ENCODE measurements at places on chromosomes 12 and 14.
A peak's percentile ranks its signal among the peaks of the same experiment; 100 is the strongest.

DNA sequence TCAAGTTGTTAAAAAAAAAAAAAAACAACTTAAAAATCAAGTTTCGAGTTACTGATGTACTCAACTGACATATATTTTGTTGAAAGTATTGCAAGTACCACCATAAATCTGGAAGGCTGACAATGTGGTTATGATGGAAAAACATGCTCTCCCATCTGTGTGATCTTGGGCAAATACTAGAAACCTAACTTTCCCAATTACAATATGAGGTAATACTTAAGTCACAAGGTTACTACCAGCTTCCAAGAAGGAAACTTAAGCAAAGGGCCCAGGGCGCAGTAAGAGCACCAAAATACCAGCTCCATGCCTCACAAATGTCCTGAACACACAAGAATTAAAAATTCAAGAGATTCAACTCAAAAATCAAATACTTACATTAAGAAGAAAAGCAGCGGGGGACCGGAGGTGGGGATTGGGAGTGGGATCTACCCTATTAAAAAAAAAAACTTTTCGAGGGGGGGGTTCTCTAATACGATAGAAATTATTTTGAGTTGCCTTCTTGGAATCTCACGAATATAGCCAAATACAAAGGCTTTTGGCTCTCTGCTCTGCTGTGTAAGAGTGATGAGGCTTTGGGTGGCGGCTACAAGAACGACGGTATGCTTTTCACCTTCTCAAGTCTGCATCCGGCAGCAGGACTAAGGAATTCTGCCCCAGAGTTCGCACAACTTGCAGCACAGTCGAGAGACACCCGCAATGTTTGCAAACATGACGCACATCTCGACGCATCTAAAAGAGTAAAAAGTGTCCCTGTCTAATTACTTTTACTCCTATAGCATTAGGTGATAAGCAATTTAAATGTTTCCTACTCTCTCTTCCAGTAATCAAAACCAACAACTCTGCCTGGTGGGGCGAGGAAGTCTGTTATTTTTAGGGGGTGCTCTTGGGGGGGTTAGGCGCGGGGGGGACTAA, 1.1 kb downstream of the SAV1 start:
- DNase-seq, result peak; percentile 9

DNA sequence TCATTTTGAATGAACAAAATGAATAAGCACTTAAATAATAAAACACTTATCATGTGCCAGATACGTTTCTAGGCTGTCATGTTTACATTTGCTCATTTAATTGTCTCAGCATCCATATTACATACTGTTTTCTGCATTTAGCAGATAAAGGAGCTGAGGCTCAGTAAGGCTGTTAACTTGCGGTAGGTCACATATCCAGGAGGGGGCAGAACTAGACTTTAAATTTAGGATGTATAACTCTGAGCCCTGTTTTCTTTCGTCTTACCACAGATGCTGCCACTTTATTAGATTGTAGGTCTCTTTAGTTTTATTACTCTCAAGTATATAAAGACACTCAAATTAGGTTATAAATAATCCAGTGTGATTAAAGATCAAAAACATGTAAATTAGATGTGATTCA, 17.7 kb downstream of the IRAK4 start:
- DNase-seq, result peak; percentile 4

- no peak for DNase-seq
These were observed at the start of gene DGKA for GRCh38 chr12:55930771-55931316. Gene DGKA, plus strand, starts transcription at chr12:55931162. Its CDS starts 5,342 bp downstream, at chr12:55936504.

DNA sequence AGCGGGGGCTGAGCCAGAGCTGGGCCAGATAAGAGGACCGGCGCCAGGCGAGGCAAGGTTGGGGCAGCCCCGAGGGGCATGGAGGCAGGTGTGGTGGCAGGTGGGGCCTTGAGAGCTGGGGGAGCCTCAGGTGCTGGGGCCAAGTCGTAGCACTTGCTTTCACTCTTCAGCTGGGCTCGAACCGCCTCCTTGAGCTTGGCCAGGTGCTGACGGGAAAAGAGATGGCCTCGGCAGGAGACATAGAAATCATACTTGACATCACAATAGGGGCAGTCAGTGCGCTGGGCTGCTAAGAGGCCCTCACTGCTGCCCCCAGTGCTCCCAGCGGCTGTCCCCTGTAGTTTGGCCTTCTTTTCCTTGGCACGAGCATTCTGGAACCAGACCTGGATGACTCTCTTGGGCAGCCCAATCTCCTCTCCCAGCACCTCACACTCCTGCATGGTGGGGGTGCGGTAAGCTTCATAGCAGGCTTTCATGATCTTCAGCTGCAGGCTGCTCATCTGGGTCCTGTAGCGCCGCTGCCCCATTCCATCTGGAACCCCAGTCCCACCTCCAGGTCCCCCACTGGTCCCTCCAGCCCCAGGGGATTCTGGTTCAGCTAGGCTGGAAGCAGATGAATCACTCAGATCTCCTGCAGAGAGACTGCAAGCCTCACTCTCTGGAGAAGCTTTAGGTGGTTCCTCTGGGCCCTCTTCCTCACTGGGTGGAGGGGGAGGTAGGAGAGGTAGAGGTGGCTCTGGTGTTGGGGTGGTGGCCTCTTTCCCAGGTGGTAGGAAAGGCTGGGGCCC, 28.1 kb downstream of the ZFHX2 start:
- DNase-seq, result no peak

DNA sequence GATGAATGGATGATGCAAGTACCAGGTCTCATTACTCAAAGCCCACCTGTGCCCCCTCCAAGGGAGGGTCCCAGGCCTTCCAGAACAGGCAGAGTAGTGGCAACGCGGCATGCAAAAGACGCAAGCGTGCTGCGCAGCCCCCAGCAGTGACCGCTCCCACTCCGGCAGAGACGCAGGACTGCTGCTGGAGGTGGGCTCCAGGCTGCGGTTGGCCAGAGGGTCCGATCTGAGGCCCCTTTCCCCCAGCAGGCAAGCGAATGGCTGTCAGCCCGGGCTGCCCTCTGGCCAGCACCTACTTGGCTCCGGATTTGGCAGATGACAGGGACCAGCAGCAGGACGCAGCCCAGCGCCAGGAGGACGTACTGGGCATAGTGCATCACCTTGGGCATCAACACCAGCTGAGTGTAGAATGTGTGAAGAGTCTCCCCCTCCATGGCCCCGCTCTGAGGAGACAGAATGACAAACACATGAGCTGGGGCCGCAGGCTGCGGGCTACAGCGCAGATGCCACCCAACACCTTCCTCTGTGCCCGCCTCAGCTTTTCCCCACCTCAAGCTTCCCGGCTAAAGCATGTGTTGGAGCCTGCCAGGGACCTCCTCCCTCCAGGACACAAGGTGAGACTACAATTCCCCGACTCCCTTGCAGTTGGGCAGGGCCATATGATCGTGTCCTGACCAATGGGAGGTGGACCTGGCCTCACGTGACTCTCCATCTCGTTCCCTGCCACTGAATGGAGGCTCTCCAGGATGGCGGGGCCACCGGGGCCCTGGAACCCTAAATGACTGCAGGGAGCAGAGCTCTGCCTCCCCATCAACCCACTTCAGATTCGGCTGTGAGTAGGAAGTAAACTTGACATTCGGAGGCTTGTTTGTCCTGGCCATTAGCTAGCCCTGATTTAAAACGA, 77.4 kb downstream of the SCARB1 start:
- peak; percentile 95 for DNase-seq

DNA sequence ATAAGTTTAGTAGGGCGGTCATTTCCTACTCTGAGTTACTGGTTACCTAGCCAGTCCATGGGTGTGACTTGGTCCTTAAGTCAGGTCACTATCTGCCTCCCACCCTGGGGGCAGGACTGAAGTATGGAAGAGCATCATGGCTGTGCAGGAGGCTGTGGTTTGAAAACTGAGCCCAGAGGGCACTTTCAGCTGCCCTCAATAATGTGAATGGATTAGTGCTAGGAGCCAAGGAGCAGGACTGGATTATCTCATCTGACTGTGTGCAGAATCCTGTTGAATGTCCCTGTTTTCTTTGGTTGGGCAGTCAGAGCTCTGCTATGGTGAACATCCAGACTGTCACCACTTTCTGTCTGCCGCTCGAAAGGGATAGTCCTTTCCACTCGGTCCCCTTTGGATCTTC, 1.6 kb downstream of the ATXN7L3B start:
- no peak for DNase-seq

DNA sequence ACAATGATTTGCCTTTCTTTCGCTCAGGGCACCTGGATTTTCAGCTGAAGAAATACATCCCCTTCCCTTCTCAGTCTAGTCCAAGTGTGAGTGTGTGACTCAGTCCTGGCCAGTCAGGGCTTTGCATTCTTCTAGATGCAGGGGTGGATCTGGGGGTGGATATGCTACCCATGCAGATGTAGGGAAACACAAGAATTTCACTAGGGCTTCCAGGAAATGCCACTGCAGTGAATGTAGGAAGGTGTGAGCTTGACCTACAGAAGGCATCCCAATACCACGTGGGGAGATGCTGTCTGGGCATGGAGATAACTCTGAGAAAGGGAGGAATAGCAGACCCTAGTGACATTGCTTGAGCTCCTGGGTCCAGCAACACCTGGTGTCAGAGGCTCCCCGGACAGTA, 404.2 kb downstream of the GLT1D1 start:
- DNase-seq, result no peak

- no peak for DNase-seq
These were observed 2.7 kb upstream of the CLEC6A start for GRCh38 chr12:8453021-8453513.

GRCh38 chr14:101620821-101621785, 59.8 kb downstream of the DIO3 start:
- DNase-seq, result no peak

DNA sequence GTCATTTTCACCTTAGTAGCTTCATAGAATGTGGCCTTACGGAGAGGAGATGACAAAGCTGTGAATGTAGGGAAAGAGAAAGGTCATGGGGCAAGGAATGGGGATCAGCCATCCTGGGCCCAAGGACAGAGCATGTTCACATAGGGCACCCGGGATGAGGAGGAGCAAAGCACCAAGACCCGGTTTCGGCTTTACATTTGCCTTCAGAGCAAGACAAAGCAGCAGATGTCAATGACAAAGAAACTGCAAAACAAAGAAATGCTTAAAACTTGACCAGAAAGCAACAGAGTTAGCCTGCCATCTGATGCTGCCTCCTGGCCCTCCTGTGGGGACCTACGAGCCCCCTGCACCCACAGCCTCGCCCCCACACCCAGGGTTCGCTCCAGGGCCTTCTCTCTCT, 249.2 kb downstream of the SLC41A2 start:
- DNase-seq, result no peak

- DNase-seq, result no peak
These were observed 27.1 kb downstream of the SLC11A2 start for GRCh38 chr12:50999093-50999492.

DNA sequence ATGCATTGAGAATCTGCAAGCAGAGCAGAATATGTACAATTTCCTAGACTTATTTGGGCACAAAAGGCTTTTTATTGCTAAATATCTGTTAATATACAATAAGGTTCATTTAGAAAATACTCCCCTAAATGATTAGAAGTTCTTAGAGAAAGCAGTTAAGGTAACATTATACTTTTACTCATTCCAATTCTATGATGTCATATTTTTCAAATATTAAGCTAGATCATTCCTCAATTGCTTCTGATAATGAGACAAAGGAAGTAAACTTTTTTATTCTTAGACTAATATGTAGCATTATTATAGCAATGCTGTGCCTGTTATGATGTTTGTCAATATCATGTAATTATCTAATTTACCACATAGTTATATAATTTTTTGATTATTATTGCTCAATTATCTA, 447.0 kb downstream of the SLC16A7 start:
- no peak for DNase-seq

- no peak for DNase-seq
These were observed 66.2 kb downstream of the PTGER2 start for GRCh38 chr14:52380294-52380693.

DNA sequence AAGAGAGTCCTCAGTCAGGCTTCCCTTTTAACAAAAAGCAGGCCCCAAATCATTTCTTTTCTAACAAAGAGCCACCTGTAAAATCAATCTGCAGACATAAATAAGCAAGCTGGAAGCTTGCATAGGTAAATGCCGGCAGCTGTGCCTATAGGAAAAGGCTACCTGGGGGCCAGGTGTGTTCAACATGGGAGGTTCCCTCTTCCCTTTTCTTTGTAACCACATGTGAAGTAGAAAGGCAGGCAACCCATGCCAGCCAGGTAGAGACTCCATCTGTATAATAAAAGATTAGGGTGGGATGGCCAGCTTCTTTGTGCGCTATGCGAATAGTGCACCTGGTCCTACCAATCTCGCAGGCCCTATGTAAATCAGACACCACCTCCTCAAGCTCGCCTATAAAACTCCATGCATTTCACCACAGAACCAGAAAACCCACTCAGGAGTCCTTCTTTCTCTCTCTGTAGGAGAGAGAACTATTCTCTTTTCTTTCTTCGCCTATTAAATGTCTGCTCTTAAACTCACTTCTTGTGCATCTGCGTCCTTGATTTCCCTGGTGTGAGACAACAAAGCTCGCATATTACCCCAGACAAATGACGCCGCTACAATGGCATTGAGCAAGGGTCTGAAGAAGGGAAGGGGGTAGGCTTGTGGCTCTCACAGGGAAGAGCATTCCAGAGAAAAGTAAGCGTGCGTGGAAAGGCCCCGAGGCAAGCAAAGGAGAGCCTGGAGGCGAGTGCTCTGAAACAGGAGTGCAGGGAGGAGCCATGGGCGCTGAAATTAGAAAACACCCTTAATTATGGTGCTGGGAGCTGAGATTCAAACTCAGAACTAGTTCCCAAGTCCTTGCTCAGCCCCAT, 67.2 kb downstream of the TTC9 start:
- peak; percentile 43 for DNase-seq

- no peak for DNase-seq
These were observed 589.0 kb downstream of the C12orf50 start for GRCh38 chr12:87439990-87440827.

DNA sequence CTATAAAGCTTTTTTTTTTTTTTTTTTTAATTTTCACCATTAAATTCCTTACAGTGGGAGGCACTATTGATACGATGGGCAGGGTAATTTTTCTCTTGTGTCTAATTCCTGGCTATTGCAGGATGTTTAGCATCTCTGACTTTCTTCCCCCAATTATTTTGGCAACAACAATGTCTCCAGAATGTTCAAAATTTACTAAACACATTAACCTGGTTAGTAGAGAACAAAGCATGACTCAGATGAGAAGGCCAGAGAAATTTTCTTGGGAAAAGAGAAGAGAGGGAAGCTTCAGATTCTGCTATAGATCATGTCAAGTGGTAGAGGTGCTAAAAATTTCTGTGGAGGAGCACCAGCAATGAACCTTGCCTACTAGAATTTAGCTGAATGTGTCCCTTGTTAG, 171.5 kb upstream of the PRICKLE1 start:
- no peak for DNase-seq

DNA sequence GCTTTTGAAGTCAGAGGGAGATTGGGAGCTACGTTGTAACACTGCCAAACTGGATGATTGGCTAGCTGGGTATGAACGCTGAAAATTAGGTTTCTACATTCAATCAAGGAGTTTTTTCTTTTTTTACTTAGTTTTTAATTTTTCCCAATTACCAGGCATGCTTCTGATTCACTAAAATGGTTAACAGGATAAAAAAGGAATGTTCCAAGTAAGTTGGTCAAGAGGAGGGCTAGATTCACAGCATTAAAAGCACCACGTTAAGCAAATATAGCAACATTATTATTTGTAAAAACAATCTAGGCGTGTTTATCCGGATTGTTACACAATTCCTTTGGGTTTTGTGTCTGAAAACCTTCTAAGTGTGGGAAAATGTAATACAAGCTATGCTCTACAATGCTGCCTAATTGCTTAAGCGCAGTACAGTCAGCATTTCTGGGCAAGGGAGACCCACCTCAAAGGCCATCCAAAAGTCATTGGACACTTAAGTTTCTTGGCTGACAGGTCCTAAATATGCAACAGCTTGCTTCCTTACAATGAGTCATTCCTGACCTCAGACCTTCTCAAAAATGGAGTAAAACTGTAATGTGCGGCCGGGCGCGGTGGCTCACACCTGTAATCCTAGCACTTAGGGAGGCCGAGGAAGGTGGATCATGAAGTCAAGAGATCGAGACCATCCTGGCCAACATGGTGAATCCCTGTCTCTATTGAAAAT, 1.2 kb downstream of the RPLP0 start:
- DNase-seq, result no peak
